Mesenchymal stem cell (in vitro differentiated cells and primary cell): ENCODE measurements at places on chromosomes 5 and 9.

GRCh38 chr9:34211395-34211794 lies 32.6 kb downstream of the UBAP1 start:
- peaks cover 5% of the 10 kb centered on the region for H3K36me3 ChIP-seq
- H3K27me3 ChIP-seq, result no peaks in the 10 kb centered on the region
- H3K4me1 ChIP-seq, result peaks cover 1% of the 10 kb centered on the region
- H3K4me3 ChIP-seq, result no peak overlapping the region

- H3K36me3 ChIP-seq, result no peaks in the 10 kb centered on the region
- peaks cover under 1% of the 10 kb centered on the region for H3K4me1 ChIP-seq
- no peak for DNase-seq
- no peak overlapping the region for H3K27ac ChIP-seq
- no peak overlapping the region for H3K4me3 ChIP-seq
Measured at GRCh38 chr5:58264276-58264675, 195.6 kb downstream of the PLK2 start.

- no peak overlapping the region for H3K27ac ChIP-seq
- H3K4me3 ChIP-seq, result no peak overlapping the region
- no peaks in the 10 kb centered on the region for H3K36me3 ChIP-seq
Measured at GRCh38 chr5:151555760-151556576, 35.2 kb downstream of the FAT2 start.

DNA sequence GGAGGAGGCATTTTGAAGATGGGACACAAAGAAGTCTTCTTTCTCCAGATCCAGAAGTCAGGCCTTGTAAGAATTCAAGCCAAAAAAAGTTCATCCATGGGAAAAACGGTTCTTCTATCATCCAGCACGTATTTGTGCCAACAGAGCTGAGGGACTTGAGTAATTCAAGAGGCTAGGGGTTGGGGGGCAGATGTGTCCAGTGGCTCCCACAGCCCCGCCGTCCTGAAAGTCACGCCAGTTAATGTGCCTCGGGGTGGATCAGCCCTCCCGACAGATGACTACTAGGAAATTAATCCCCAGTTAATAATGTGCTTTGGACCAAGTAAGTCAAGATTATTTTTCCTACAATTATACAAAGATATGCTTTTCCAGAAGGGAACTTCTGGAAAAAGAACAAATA lies 23.4 kb downstream of the NREP start:
- H3K27me3 ChIP-seq, result no peaks in the 10 kb centered on the region
- DNase-seq, result no peak
- no peak overlapping the region for H3K27ac ChIP-seq
- no peak overlapping the region for H3K4me3 ChIP-seq
- H3K36me3 ChIP-seq, result peaks cover 24% of the 10 kb centered on the region
- H3K4me1 ChIP-seq, result no peaks in the 10 kb centered on the region

- H3K4me3 ChIP-seq, result no peak overlapping the region
- no peak for DNase-seq
Measured at GRCh38 chr5:1467341-1468246, 22.4 kb upstream of the SLC6A3 start.

GRCh38 chr5:657570-657969 lies 35.6 kb downstream of the TPPP start:
- H3K36me3 ChIP-seq, result peaks cover 48% of the 10 kb centered on the region
- H3K27ac ChIP-seq, result peak overlapping the region; percentile 75
- H3K4me1 ChIP-seq, result peaks cover 12% of the 10 kb centered on the region
- no peaks in the 10 kb centered on the region for H3K27me3 ChIP-seq

GRCh38 chr9:113634596-113635515 lies 171.3 kb downstream of the RGS3 start:
- H3K36me3 ChIP-seq, result no peaks in the 10 kb centered on the region
- H3K27me3 ChIP-seq, result no peaks in the 10 kb centered on the region
- peaks cover 23% of the 10 kb centered on the region for H3K4me1 ChIP-seq
- no peak overlapping the region for H3K4me3 ChIP-seq
- H3K27ac ChIP-seq, result no peak overlapping the region

GRCh38 chr5:33477816-33478215 lies 37.1 kb downstream of the TARS1 start:
- no peaks in the 10 kb centered on the region for H3K27me3 ChIP-seq
- no peak for DNase-seq
- H3K36me3 ChIP-seq, result peaks cover 7% of the 10 kb centered on the region
- no peak overlapping the region for H3K27ac ChIP-seq

GRCh38 chr9:90946982-90947381 lies 145.4 kb downstream of the SYK start:
- no peaks in the 10 kb centered on the region for H3K36me3 ChIP-seq
- no peak overlapping the region for H3K27ac ChIP-seq
- DNase-seq, result no peak
- peaks cover 9% of the 10 kb centered on the region for H3K4me1 ChIP-seq
- no peak overlapping the region for H3K4me3 ChIP-seq
- H3K27me3 ChIP-seq, result peaks cover 14% of the 10 kb centered on the region

- DNase-seq, result peak; percentile 12
- H3K36me3 ChIP-seq, result no peaks in the 10 kb centered on the region
- H3K27ac ChIP-seq, result no peak overlapping the region
- peaks cover 62% of the 10 kb centered on the region for H3K27me3 ChIP-seq
Measured at GRCh38 chr5:135073761-135074345, 39.8 kb upstream of the PITX1 start.

DNA sequence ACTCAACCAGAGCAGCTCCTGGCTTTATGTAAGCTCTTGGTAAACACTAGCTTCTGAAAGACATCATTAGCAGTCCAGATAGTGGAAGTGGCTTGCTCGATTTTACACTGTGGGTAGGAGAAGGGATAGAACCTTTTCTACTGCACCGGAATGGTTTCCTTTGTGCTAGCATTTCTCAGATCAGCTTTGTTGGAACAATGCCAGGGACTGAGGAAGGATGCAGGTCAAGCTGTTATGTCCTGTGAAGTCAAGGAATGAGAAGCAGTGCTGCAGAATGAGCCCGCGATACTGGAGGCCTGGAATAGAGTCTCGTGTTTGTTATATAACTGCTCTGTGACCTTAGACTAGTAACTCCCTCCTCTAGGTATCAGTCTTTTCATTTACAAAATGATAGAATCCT lies 233.6 kb downstream of the GABRB2 start:
- no peak overlapping the region for H3K27ac ChIP-seq
- H3K27me3 ChIP-seq, result no peaks in the 10 kb centered on the region
- H3K4me1 ChIP-seq, result no peaks in the 10 kb centered on the region

DNA sequence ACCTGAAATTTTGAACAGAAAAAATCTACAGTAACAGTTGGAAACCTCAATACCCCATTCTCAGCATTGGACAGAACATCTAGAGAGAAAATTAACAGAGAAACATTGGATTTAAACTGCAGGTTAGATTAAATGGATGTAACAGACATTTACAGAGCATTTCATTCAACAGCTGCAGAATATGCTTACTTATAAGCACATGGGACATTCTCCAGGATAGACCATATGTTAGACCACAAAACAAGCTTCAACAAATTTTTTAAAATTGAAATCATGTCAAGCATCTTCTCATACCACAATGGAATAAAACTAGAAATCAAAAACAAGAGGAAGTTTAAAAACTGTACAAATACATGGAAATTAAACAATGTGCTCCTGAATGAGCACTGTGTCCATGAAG lies 316.3 kb downstream of the FAM170A start:
- no peaks in the 10 kb centered on the region for H3K27me3 ChIP-seq
- H3K4me1 ChIP-seq, result no peaks in the 10 kb centered on the region
- no peak overlapping the region for H3K27ac ChIP-seq
- H3K36me3 ChIP-seq, result no peaks in the 10 kb centered on the region
- DNase-seq, result no peak

GRCh38 chr5:65394087-65394486 lies 87.6 kb downstream of the ADAMTS6 start:
- no peak overlapping the region for H3K27ac ChIP-seq
- DNase-seq, result peak; percentile 83
- H3K4me1 ChIP-seq, result peaks cover 1% of the 10 kb centered on the region
- H3K4me3 ChIP-seq, result peak overlapping the region; percentile 8
